ENCODE measurements at places on chromosomes 4 and X. TPM values are rescaled to one million over a fixed set of nuclear protein-coding genes. Genes with fewer than 3 reads are reported as not detected.

The LEF1 gene
- total RNA-seq: not detected

The MAGEB1 gene
- not detected for total RNA-seq

The PABPC1L2A gene
- not detected for total RNA-seq

The CDX4 gene
- total RNA-seq: not detected

The RAP1GDS1 gene
- 23.8 TPM for total RNA-seq

The GYG2 gene
- total RNA-seq: 4.9 TPM

The UGT8 gene
- 0.23 TPM for total RNA-seq

The EOLA1 gene
- 20.2 TPM for total RNA-seq

The SMR3B gene
- total RNA-seq: not detected

The CLNK gene
- total RNA-seq: not detected

The MAGEA10 gene
- 0.07 TPM for total RNA-seq

The MID1 gene
- 39.0 TPM for total RNA-seq

The SLC2A9 gene
- total RNA-seq: 0.98 TPM

The CSAG3 gene
- not detected for total RNA-seq

The MAGEA6 gene
- 12.0 TPM for total RNA-seq

The ERAS gene
- total RNA-seq: not detected
